Caco-2 (cell line): ENCODE measurements at places on chromosomes 2 and 18.

DNA sequence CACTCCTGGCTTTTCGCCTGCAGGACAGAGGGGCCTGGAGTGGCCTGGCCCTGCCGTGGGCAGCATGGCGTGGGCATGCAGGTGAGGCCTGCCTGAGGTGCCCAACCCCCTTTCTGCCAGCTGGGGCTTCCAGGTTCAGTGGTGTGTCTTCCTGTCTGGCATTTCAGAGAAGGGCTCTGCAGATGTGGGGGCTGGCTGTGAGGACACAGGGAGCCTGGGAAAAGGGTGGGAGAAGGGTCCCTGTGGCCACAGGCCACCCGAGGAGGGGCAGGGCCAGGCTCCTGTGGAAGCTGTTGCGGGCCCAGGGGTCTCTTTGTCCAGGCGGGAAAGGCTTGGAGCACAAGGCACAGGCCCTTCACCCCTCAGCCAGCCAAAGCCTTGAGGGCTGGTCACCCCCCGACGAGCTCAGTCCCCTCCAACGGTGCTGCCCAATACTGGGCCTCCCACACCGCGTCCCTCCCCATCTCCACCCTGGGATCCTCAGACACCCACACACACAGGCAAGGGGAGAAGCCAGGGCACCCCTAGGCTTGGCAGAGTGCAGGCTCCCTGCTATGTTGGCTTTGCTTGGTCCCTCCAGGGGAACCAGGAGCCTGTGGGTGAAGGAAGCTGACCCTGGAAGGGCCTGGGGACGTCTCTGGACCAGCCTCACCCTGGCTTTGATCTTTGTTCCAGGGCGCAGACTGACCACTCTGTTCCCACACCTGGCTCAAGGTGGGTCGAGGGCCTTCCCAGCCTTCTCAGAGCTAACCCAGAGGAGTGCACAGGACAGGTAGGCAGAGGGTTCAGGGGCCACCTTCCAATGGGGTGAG lies 3.7 kb upstream of the AQP12A start:
- DNase-seq, result no peak

GRCh38 chr18:1094409-1094808 lies 189.7 kb downstream of the ADCYAP1 start:
- no peak for DNase-seq

DNA sequence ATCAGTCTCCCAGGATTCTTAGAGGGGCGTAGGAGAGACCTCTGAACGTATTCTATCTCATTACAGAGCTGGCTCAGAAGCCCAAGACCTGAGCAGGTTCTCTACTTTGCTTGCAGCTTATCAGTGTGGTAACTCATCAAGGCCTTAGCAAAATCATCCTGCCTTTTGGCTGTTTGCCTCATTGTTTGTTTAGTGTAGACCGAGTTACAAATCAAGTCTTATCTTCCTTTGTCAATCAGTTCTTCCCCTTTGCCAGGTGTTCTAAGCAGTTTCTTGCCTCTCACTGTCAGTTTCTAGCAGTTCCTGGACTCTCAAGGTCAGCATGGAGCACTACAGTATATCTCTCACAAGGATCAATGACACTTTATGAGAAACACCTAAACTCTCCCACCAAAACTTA lies 30.9 kb upstream of the NAB1 start:
- peak; percentile 65 for DNase-seq

- no peak for DNase-seq
Observed at GRCh38 chr2:218865999-218866398, 6.4 kb downstream of the WNT6 start.

GRCh38 chr18:6161549-6161948 lies 253.2 kb downstream of the L3MBTL4 start:
- no peak for DNase-seq

- no peak for DNase-seq
Observed at GRCh38 chr2:6442252-6442985, 423.3 kb downstream of the CMPK2 start.

GRCh38 chr2:71456617-71457016 lies 3.3 kb downstream of the DYSF start:
- no peak for DNase-seq

DNA sequence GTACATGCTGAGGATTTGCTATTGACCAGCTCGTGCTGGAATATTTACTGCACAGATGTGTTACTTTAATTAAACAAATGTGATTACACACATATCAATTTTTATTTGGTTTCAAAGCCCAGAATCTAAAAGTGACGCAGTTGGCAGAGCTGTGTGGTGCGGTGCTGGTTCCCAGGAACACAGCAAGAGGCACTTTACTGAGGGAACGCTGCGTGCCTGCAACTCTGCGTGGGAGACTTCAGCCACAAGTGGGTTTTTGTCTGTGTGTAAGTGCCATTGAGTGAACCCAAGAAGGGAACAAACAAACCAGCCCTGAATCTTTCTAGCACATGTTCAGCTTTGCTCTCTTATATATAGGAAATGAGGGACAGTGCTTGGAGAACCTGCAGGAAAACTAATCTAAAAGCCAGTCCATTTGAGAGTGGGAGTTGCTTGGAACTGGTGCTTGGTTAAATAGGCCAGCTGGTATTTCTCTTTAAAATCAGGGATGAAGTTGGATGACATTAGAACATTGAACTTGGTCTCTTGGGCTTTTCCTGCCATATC lies 196.6 kb upstream of the CELF4 start:
- no peak for DNase-seq

DNA sequence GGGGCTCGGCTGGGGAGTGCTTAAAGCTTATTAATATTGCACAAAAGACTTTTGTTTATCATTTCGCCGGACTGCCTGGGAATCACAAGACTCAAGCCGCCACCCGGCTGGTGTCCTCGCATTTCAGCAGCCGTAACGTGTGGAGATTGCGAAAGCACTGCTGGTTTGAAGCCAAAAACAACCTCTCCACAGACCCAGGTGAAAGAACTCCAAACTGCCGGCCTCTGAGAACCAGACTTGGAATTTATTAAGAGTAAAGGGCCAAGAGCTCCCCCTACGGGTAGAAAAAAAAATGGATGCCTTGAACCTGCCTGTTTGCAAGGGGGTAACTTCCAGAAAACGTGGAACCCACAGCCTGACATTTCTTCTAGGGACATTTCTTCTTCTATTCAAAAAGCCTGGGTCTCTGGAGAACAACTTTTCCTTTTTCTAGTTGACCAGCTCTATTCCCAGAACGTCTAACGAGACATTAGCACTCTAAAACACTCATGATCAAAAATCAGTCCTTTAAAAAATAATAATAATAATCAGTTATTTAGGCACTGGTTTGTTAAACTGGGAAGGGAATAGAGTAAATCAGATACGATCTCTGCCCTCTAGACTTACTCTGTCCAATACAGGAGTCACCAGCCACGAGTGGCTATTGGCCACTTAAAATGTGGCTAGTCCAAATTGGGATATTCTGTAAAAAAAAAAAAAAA lies 216.3 kb downstream of the C1D start:
- peak; percentile 85 for DNase-seq

DNA sequence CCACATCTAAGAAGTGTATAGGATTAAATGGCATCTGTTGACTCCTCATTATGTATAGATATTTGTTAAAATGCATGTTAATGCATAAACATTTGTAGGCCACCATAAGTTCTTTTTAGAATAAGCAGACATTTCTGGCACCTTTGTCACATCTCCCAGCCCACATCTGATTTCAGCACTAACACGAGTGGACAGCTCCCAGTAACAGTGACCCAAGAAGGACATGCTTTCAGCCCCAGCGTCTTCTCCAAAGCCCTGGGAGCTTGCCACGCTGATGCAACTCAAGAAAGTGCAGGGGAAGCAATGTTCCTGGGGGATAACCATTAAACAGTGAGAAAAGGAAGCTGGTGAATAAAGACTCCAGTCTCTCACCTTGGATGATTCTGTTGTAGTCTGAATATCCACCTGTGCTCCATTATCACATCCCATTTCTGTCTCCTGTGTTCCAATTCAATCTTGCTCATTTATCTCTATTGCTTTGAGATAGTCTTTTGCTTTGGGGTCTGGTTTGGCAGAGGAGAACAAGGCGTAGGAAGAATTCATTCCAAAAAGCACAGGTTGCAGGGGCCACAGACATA lies 182.6 kb upstream of the THSD7B start:
- DNase-seq, result peak; percentile 43

GRCh38 chr2:232341061-232341738 lies 37.4 kb upstream of the ALPP start:
- no peak for DNase-seq

- DNase-seq, result no peak
Observed at GRCh38 chr18:46946656-46947282, 29.4 kb downstream of the KATNAL2 start.

GRCh38 chr2:36277146-36277808 lies 78.3 kb upstream of the CRIM1 start:
- DNase-seq, result no peak

- peak; percentile 56 for DNase-seq
Observed at GRCh38 chr2:232327105-232328031, 51.2 kb upstream of the ALPP start.

DNA sequence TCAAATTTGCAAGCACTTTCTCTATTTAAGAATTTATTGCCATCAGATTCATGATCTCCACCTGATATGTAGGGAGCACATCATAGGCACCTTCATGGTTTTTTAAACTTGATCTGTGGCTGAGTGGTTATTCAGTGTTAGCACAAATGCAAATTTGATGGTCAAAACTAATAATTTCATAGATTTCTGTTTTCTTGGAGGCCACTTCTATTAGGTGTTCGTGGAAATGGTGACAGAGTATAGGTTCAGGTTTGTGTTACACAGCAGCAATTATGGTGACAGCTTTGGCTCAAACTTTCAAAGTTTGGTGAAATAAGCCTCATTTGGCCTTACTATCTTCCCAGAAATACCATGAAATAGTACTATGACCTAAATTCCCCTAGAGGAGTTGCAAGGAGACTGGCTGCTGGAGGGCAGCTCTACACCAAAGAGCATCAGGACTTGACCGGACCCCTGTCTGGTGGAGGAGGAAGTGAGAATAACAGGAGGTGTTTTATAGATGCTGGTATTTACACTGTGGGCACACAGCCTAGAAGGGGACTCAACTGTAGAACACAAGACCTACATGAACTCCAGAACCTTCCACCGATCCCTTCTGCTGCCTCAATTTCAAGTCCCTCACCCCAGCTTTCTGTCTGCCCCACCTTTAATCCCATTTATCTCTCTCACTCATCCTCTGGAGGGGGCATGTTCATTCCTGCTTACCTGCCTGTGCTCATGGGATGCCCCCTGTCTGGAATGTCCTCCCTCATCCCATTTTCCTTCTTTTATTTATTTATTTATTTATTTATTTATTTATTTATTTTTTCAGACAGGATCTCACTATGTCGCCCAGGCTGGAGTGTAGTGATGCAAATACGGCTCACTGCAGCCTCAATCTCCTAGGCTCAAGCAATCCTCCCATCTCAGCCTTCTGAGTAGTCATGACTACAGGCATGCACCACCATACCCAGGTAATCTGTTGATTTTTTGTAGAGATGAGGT lies 132.9 kb upstream of the SIX2 start:
- DNase-seq, result no peak

DNA sequence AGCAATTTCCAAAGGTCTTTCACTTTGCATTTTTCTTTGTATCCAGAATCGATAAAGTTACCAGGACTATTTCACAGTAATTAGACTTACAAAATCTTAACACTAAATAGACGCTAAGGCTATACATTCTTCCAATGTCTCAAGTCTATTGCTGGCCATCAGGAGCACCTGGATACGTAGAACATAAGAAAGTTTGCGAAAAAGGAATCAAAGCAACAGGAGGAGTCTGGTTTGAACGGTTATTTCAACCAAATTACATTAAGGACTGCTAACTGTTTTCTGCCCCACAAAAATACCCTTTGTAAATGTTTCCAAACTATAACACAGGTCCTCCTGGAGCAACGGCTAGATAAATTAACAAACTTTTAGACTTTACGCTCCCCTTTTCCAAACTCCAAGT lies 1.4 kb upstream of the HNRNPA3 start:
- DNase-seq, result no peak

- no peak for DNase-seq
Observed at GRCh38 chr2:26352892-26353291, 6.3 kb upstream of the ADGRF3 start.

DNA sequence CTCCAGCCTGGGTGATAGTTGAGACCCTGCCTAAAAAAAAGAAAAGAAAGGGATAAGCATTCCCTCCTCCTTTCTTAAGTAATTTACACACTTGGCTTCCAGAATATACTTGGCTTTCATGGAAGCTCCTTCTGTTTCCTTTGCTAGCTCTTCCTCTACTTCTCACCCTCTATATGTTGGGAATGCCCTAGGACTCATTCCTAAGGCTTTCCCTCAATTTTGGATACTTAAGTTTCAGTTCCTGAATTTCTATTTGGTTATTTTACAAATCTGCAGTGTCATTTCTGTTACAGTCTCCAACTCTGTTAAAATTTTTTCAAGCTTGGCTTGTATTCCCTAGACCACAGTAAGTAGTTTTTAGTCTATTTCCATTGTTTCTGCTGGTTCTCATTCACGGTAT lies 23.6 kb downstream of the SP3 start:
- DNase-seq, result no peak

DNA sequence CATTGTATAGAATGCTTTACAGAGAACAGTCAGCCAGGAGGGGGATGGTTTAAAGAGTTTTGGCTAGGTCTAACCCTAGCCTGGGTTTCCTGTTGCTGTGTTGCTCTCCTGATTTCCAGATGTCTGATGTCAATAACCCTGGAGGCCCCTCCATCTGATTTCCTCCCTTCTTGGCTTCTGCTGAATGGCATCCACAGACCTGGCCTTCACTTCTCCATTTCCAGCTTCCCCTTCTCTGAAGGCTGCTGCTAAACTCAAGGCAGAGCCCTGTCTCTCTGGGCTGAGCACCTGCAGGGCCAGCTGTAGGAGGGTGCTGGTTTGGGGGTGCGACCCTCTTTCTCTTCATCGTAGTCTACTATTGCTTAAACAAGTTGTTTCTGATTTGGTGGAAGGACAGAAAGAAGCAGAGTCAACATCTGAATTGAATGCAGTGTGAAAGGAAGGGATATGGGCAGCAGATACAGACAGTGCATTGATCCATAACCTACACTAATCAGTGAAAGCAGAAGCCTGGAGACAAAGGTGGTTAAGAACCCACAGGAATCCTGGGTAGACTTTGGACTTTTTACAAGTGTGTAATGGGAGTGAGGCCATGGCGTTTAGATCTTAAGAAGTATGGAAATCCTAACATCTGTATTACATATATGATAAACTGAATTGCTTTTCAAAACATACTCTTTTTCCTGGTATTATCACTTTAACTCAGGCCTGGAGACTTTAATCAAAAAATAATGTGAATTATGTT lies 153.6 kb downstream of the HRH4 start:
- no peak for DNase-seq

GRCh38 chr18:79447703-79448367 lies 52.1 kb downstream of the NFATC1 start:
- no peak for DNase-seq
